RWPE2 (cell line): ENCODE measurements at places on chromosomes 3 and 15.

- H3K4me3 ChIP-seq, result no peak overlapping the region
- H3K4me1 ChIP-seq, result no peaks in the 10 kb centered on the region
Observed at GRCh38 chr3:100419406-100419805, 18.1 kb downstream of the LNP1 start.

- H3K4me3 ChIP-seq, result no peak overlapping the region
- H3K27me3 ChIP-seq, result no peaks in the 10 kb centered on the region
- no peak overlapping the region for H3K27ac ChIP-seq
Observed at GRCh38 chr3:127706785-127707351, 34.1 kb downstream of the ABTB1 start.

- no peaks in the 10 kb centered on the region for H3K27me3 ChIP-seq
- H3K4me1 ChIP-seq, result no peaks in the 10 kb centered on the region
- H3K36me3 ChIP-seq, result no peaks in the 10 kb centered on the region
- no peak overlapping the region for H3K27ac ChIP-seq
Observed at GRCh38 chr3:62145086-62145757, 228.1 kb downstream of the FEZF2 start.

- no peak overlapping the region for H3K27ac ChIP-seq
- peaks cover 39% of the 10 kb centered on the region for H3K27me3 ChIP-seq
- no peak overlapping the region for H3K4me3 ChIP-seq
Observed at GRCh38 chr3:187673012-187673411, 2.8 kb upstream of the SST start.

DNA sequence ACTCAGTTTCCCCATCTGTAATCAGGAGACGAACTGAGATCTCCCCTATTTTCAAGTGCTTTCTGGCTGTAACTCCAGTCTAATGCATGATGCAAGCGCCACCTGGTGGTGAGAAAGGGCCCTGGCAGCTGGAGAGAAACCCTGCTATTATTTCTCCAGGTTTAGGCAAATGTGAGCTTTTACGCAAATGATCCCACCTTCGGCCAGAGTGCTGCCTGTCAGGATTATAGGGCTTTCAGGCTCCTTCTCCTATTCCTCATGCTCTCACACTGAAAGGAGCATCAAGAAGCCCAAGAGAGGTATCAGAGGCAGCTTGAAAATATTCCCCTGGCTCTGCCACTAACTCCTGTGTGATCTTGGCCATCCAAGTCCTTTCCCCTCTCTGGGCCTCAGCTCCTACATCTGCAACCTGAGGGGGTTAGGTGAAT, 93.9 kb upstream of the RASGRF1 start:
- no peaks in the 10 kb centered on the region for H3K36me3 ChIP-seq
- no peak overlapping the region for H3K27ac ChIP-seq
- no peaks in the 10 kb centered on the region for H3K27me3 ChIP-seq
- DNase-seq, result peak; percentile 71

DNA sequence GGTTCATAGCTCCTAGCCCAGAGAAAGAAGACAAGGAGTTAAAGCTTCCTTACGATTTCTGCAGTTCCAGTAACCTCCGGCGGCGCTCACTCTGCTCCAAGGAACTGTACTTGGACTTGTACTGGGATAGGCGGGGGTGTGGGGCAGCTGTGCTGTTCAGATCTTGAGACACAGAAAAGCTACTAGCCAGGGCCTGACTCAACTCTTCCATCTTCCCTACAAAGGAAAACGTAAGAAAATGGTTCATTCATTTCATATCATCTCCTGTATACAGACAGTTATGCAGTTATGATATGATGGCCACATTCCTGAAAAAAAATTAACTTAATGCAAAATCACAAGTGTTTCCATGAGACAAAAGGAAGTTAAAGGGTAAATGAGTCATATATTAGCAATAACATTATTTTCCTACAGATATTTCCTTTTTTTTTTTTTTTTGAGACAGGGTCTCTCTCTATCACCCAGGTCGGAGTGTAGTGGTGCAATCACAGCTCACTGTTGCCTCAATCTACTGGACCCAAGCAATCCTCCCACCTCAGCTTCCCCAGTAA, 4.6 kb downstream of the SNUPN start:
- no peaks in the 10 kb centered on the region for H3K27me3 ChIP-seq
- peaks cover 47% of the 10 kb centered on the region for H3K36me3 ChIP-seq
- peaks cover 18% of the 10 kb centered on the region for H3K4me1 ChIP-seq
- H3K4me3 ChIP-seq, result no peak overlapping the region
- peak; percentile 85 for DNase-seq

DNA sequence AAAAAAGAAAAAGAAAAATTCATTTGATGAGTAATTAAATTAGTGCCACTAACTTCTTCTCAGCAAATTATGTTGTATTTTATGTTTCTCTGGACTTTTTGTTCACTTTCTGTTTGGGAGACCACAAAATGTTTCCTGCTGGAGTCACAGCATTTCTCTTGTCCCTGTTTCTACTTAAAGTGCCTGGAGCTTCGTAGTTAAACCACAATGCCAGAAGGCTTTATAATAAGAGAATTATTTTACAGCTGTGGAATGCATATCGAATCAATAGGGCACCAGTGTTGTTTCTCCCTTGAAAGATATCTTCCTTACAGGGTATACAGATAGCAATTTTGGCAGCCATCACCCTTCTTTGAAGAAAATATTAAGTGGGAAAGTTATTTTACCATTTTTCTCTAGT, 3.2 kb downstream of the DTWD1 start:
- no peak for DNase-seq
- peaks cover 55% of the 10 kb centered on the region for H3K36me3 ChIP-seq
- no peak overlapping the region for H3K27ac ChIP-seq
- H3K4me3 ChIP-seq, result no peak overlapping the region
- H3K4me1 ChIP-seq, result peaks cover 31% of the 10 kb centered on the region

- no peak overlapping the region for H3K27ac ChIP-seq
- H3K27me3 ChIP-seq, result no peaks in the 10 kb centered on the region
- H3K4me1 ChIP-seq, result peaks cover 13% of the 10 kb centered on the region
- DNase-seq, result no peak
- H3K36me3 ChIP-seq, result no peaks in the 10 kb centered on the region
- no peak overlapping the region for H3K4me3 ChIP-seq
Observed at GRCh38 chr3:166279636-166280035, 442.4 kb upstream of the BCHE start.

GRCh38 chr15:88918738-88919137, 5.6 kb upstream of the MFGE8 start:
- no peaks in the 10 kb centered on the region for H3K36me3 ChIP-seq
- no peak overlapping the region for H3K4me3 ChIP-seq
- peak overlapping the region; percentile 77 for H3K27ac ChIP-seq
- no peaks in the 10 kb centered on the region for H3K27me3 ChIP-seq

GRCh38 chr3:119403201-119403600, 60.2 kb downstream of the TMEM39A start:
- no peaks in the 10 kb centered on the region for H3K36me3 ChIP-seq
- H3K4me1 ChIP-seq, result no peaks in the 10 kb centered on the region
- DNase-seq, result no peak
- no peaks in the 10 kb centered on the region for H3K27me3 ChIP-seq
- no peak overlapping the region for H3K4me3 ChIP-seq

DNA sequence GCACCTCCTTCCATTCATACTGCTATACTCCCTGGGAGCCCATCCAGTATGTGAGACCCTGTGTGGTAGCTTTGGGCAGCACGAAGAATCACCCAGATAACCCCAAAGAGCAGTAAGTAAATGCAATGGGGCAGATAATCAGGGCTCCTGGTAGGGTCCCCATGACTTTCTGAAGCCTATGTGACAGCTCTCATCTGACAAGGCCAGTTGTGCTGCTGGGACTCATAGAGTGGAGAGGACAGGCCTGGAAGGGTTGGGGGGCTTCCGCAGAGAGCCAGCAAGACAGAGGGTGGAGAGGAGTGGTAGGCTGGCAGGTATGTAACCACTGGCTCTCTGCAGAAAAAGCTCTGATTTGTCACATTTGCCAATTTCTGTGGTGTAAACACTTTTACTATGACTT, 3.2 kb upstream of the SLC6A20 start:
- H3K4me3 ChIP-seq, result no peak overlapping the region
- no peaks in the 10 kb centered on the region for H3K36me3 ChIP-seq
- no peaks in the 10 kb centered on the region for H3K4me1 ChIP-seq
- no peak overlapping the region for H3K27ac ChIP-seq

GRCh38 chr15:96648866-96649265, 318.4 kb downstream of the NR2F2 start:
- no peak overlapping the region for H3K4me3 ChIP-seq
- no peaks in the 10 kb centered on the region for H3K4me1 ChIP-seq
- no peak overlapping the region for H3K27ac ChIP-seq
- H3K27me3 ChIP-seq, result peaks cover 46% of the 10 kb centered on the region

DNA sequence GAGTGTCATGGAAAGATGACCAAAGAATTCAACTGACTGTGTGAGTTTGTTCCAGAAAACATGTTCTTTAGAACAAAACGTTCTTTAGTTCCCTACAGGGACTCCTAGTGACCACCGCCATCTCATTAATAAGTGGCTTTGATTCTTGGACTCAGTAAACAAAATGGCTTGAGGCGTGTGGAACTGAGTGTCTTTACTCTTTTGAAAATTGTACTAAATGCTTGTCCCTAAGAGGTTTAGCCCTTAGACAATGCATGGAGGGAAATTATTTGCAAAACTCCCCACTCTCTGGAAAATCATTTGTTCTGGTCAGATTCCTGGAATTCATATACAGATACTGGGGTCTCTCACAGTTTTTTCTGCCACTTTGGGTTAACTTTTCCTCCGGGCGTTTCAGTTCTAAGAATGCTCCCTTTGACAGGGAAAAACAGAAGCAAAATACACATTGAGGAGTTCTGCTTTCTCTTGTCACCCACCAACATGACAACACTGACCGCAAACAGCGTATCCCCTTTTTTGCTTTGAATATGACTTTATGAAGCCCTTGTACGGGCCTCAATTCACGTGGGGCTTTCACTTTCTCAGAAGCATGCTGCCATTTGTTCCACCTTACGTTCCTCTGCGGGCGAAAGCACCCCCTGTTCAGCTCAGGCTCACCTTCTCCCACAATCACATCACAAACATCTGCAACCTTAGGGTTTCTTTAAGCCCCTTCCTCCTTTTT, 15.3 kb upstream of the NRROS start:
- no peak overlapping the region for H3K4me3 ChIP-seq
- no peaks in the 10 kb centered on the region for H3K27me3 ChIP-seq
- DNase-seq, result no peak
- H3K4me1 ChIP-seq, result no peaks in the 10 kb centered on the region
- H3K27ac ChIP-seq, result no peak overlapping the region

DNA sequence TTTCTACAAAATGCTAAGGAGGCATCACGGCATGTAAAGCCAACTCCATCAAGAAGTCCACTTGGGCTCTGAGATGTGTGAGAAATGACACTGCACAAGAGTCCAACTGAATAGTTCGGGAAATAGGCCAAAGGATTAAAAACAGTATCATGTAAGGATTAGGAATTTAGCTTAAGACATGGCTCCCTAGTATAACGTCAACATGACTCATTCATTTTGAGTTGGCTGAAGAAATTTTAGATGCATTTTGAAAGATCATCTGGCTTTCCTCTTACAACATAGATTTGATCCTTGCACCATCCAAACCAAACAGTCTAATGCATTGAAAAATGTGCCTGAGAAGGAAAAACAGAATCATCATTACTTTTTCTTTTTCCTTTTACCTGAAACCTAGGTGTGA, 109.3 kb upstream of the MME start:
- peak overlapping the region; percentile 97 for H3K27ac ChIP-seq
- no peaks in the 10 kb centered on the region for H3K36me3 ChIP-seq
- DNase-seq, result no peak
- no peaks in the 10 kb centered on the region for H3K27me3 ChIP-seq

- peaks cover 20% of the 10 kb centered on the region for H3K27me3 ChIP-seq
- H3K4me3 ChIP-seq, result no peak overlapping the region
- H3K4me1 ChIP-seq, result no peaks in the 10 kb centered on the region
- no peak for DNase-seq
- H3K36me3 ChIP-seq, result no peaks in the 10 kb centered on the region
- H3K27ac ChIP-seq, result no peak overlapping the region
Observed at GRCh38 chr15:61327019-61327631, 98.0 kb upstream of the RORA start.

GRCh38 chr3:132773071-132773619, 50.9 kb upstream of the NPHP3 start:
- no peak overlapping the region for H3K4me3 ChIP-seq
- H3K4me1 ChIP-seq, result no peaks in the 10 kb centered on the region
- H3K27ac ChIP-seq, result no peak overlapping the region
- H3K27me3 ChIP-seq, result peaks cover 7% of the 10 kb centered on the region
- H3K36me3 ChIP-seq, result no peaks in the 10 kb centered on the region
- no peak for DNase-seq

- no peaks in the 10 kb centered on the region for H3K36me3 ChIP-seq
- no peaks in the 10 kb centered on the region for H3K4me1 ChIP-seq
- H3K27ac ChIP-seq, result no peak overlapping the region
- no peak for DNase-seq
- H3K4me3 ChIP-seq, result no peak overlapping the region
Observed at GRCh38 chr3:126493739-126494138, 18.0 kb upstream of the ZXDC start.

DNA sequence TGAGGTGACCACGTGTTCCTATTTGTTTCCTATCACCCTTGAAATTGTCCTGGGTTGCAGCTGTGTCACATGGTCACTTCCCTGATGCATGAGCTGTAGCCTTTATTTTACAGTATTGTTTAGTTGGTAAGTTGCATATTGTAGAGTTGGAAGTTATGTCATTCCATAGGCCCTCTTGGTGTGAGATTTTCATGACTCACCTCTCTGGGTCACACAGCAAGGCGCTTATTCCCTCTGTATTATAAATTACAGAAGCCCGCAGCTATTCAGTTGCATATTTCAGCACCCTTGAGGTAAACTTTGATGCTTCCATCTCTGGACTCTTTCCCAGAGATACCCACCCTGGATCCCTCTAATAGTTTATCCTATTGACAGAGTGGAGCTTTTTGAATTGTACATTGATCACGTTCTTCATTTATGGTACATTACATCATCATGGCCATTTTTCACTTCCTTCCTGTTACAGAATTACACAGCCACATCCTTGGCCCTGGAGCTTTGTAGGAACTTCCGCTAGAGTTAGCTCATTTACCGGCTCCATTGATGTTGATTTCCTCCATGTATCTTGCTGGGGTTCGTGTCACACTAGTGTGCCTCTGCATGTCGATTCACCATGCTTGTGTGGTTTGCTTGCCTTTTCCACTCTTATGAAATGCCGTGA, 543.1 kb upstream of the RGMA start:
- H3K27me3 ChIP-seq, result no peaks in the 10 kb centered on the region
- no peaks in the 10 kb centered on the region for H3K36me3 ChIP-seq
- H3K27ac ChIP-seq, result no peak overlapping the region
- H3K4me1 ChIP-seq, result no peaks in the 10 kb centered on the region
